Erythroblast (primary cell): ENCODE measurements at places on chromosomes 7 and 10.

- no peak for DNase-seq
Observed at GRCh38 chr10:126017961-126018560, 121.7 kb downstream of the FANK1 start.

GRCh38 chr10:514137-514671 is 175.3 kb downstream of the DIP2C start:
- DNase-seq: no peak

- DNase-seq: no peak
Observed at GRCh38 chr7:135204341-135204749, 7.0 kb downstream of the WDR91 start.

- DNase-seq: no peak
Observed at GRCh38 chr7:34622182-34622581, 35.8 kb upstream of the NPSR1 start.

DNA sequence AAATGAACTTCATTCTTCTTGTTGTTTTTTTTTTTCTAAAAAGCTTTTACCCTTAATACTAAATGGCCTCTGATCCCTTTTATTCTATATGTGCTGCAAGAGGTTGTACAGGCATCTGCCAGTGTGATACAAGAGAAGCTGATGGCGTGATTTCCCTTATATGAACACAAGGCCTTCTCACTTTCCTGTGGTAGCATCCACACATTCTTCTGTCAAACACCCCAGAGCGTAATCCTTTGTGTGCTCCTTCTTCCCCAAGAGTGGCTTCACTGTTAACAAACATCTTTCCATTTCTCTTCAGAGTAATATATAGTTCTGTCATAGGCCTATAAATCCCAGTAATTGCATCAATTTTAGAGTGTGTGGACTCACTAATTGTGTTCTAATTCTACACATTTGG is 86.3 kb upstream of the CAPZA2 start:
- no peak for DNase-seq

GRCh38 chr10:76911184-76911583 is 726.4 kb downstream of the KCNMA1 start:
- no peak for DNase-seq

GRCh38 chr7:65302883-65303282 is 70.8 kb upstream of the ZNF92 start:
- DNase-seq: no peak
